ENCODE measurements at places on chromosomes 6 and 20. TPM values are rescaled to one million over a fixed set of nuclear protein-coding genes. Genes with fewer than 3 reads are reported as not detected.

DNA sequence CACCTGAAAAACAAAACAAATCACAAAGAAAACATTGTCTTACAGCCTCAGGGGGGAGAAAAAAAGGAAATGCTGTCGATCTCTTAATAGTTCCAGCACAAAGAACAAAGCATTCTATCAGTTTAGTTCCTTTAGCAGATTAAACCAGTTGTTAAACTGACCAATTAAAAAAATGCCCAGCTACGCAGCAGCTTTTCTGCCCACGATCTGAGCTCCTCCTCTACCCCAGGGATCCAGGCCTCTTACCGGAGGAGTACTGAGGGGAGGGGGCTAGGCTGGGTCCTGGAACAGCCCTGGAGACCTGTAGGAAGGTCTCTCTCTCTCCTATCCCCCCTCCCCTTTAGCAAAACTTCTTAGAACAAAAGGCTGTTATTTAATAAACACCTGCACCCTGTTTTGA is 13.4 kb downstream of the PTK7 start:
- H3K27me3 ChIP-seq, result no peaks in the 10 kb centered on the region
- no peak overlapping the region for H3K4me3 ChIP-seq
- no peak for DNase-seq
- no peaks in the 10 kb centered on the region for H3K36me3 ChIP-seq
- H3K4me1 ChIP-seq, result peaks cover 21% of the 10 kb centered on the region

- H3K4me3 ChIP-seq, result no peak overlapping the region
- H3K36me3 ChIP-seq, result no peaks in the 10 kb centered on the region
- DNase-seq, result no peak
Measured at GRCh38 chr20:59636766-59637370, 32.5 kb downstream of the PHACTR3 start.

GRCh38 chr20:11267131-11267761 is 593.4 kb upstream of the JAG1 start:
- peak; percentile 63 for DNase-seq
- peak overlapping the region; percentile 5 for H3K27ac ChIP-seq
- no peaks in the 10 kb centered on the region for H3K27me3 ChIP-seq

DNA sequence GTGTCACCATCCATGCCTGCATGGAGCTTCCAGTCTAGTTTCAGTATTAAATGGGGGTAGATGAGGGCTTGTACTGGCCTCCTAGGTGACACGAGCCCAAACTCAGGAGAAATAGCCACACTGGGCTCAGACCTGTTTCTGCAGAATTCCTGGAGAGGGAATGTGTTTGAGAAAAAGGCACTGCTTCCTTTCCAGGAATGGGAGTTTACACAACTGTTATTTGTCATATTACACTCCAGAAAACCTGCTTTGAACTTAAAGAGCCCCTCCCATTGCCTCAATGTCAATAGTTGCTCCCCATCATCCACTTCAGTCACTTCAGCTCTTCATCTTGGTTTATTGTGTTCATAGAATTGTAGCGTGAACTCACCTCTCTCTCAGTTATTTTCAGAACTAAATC is 151.5 kb downstream of the CFAP61 start:
- peaks cover 6% of the 10 kb centered on the region for H3K27me3 ChIP-seq
- H3K27ac ChIP-seq, result no peak overlapping the region
- no peak for DNase-seq
- H3K4me1 ChIP-seq, result no peaks in the 10 kb centered on the region
- H3K4me3 ChIP-seq, result no peak overlapping the region
- H3K36me3 ChIP-seq, result no peaks in the 10 kb centered on the region

- no peak overlapping the region for H3K4me3 ChIP-seq
- H3K27ac ChIP-seq, result no peak overlapping the region
- no peaks in the 10 kb centered on the region for H3K36me3 ChIP-seq
- H3K4me1 ChIP-seq, result no peaks in the 10 kb centered on the region
- peaks cover 24% of the 10 kb centered on the region for H3K27me3 ChIP-seq
Measured at GRCh38 chr6:45654673-45655072, 276.9 kb upstream of the SUPT3H start.

DNA sequence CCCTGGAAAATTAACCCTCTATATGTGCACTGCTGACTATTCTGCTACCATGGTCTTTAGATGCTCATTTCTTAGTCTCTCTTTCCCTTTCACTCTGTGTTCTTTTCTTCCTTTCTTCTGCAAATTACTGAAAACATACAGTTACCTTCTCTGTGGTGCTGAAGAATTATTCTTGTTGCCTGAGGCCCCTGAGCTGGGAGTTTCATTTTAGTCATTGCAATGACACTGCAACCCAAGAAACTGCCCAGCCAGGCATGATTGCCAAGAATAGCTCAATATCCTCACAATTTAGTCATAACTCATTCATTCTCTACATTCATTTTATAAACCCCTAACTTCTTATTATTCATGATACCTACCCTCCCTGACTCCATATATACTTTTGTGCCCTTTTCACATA is 245.8 kb upstream of the RAB32 start:
- DNase-seq, result no peak
- no peaks in the 10 kb centered on the region for H3K27me3 ChIP-seq
- H3K4me1 ChIP-seq, result no peaks in the 10 kb centered on the region
- no peak overlapping the region for H3K27ac ChIP-seq
- no peaks in the 10 kb centered on the region for H3K36me3 ChIP-seq

- no peak overlapping the region for H3K27ac ChIP-seq
- H3K4me3 ChIP-seq, result no peak overlapping the region
- DNase-seq, result no peak
- no peaks in the 10 kb centered on the region for H3K27me3 ChIP-seq
- no peaks in the 10 kb centered on the region for H3K4me1 ChIP-seq
Measured at GRCh38 chr6:136015531-136015930, 164.0 kb downstream of the PDE7B start.

- H3K36me3 ChIP-seq, result peaks cover 26% of the 10 kb centered on the region
- H3K27ac ChIP-seq, result no peak overlapping the region
- H3K4me3 ChIP-seq, result no peak overlapping the region
- no peak for DNase-seq
- peaks cover 18% of the 10 kb centered on the region for H3K4me1 ChIP-seq
- no peaks in the 10 kb centered on the region for H3K27me3 ChIP-seq
Measured at GRCh38 chr20:50098259-50098658, 14.7 kb downstream of the UBE2V1 start.

- peak; percentile 72 for DNase-seq
- peaks cover 2% of the 10 kb centered on the region for H3K36me3 ChIP-seq
- H3K4me1 ChIP-seq, result peaks cover 49% of the 10 kb centered on the region
Measured at GRCh38 chr20:62066339-62066982, 780 bp upstream of the TAF4 start.

DNA sequence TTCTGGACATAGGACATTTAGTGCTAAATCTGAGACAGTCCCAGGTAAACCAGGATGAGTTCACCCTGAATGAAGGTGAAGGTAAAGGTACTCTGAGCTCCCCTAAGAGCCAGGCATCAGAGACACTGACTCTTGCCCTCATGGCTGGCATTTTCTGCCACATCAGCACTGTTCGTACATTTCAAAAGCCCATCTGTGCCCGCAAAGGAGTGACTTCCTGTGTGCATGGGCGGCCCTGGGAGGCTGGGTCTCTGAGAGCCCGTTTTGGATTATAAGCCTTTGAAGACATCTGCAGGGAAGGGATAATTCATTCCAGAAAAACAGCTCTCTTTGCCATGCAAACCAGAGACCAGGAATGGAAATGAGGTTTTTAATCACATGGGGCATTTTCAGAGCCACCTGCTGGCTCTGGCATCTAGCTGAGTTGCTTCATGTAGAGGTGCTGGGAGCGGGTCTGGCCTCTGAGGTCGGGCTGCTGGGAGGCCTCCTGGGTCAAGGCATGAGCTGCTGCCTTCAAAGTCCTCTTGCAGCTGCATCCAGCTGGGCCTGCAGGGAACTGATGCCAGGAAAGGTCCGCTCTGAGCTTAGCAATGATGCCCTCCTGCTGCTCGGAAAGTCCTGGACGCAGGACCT is 348.3 kb downstream of the DHX35 start:
- H3K4me1 ChIP-seq, result no peaks in the 10 kb centered on the region
- no peak for DNase-seq
- no peak overlapping the region for H3K4me3 ChIP-seq

DNA sequence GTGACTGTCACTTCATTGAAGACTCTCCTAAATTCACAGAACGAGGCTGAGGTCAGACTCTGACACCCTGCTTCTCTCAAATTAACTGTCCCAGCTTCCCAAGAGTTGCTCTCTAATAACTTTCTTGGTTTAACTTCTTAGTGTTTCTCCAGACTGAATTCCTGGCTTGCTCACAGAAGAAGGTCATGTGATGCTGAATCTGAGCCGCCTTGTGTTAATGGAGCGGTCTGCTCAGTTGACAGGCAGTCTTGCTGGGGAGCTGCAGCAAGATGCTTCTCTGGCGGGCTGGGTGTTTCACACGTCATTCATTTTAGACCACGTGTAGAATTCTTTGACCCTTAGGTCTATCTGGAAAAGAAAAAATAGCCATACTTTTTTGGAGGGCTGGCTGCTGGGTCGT is 107.3 kb downstream of the FOXO3 start:
- no peak for DNase-seq
- H3K36me3 ChIP-seq, result peaks cover 23% of the 10 kb centered on the region
- H3K27ac ChIP-seq, result no peak overlapping the region
- H3K4me1 ChIP-seq, result no peaks in the 10 kb centered on the region
- H3K27me3 ChIP-seq, result no peaks in the 10 kb centered on the region

- DNase-seq, result no peak
- H3K27ac ChIP-seq, result no peak overlapping the region
- H3K4me3 ChIP-seq, result no peak overlapping the region
- peaks cover 98% of the 10 kb centered on the region for H3K27me3 ChIP-seq
- no peaks in the 10 kb centered on the region for H3K4me1 ChIP-seq
- H3K36me3 ChIP-seq, result no peaks in the 10 kb centered on the region
Measured at GRCh38 chr6:50823094-50823920, 4.6 kb downstream of the TFAP2B start.

Gene GABRR1
- 0.06 TPM for polyA plus RNA-seq

Gene PTCRA
- 0.15 TPM for polyA plus RNA-seq

Gene WASF1
- polyA plus RNA-seq, result 11.2 TPM

Gene AHCY
- 161 TPM for polyA plus RNA-seq

Gene SNRNP48
- 18.6 TPM for polyA plus RNA-seq

Gene STX11
- polyA plus RNA-seq, result 2.6 TPM

Gene CDSN
- polyA plus RNA-seq, result not detected

Gene NKAIN4
- 6.8 TPM for polyA plus RNA-seq

Gene SLC22A16
- polyA plus RNA-seq, result 0.25 TPM

All from large intestine (tissue), 12 donors.